ENCODE measurements at places on chromosomes 12 and 14.

GRCh38 chr12:84994426-84994825 lies 41.7 kb downstream of the TSPAN19 start:
- DNase-seq: no peak

DNA sequence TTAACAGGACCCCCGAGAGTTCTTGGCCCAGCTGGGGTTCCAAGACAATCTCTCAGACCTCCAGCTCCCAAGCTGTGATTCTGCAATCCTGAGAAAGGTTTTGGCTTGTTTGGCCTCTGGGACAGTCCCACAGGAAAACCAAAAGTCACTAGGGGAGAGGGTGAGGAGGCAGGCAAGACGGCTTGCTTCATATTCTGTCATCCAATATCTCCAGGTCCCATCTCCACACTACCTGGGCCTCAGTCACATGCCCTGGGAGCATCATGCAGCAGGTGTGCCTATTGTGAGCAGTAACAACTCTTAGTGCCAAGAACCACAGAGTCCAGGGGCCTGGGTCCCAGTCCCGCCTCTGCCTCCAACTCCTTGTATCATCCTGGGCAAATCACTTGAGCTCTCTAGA lies 1.7 kb downstream of the KRT79 start:
- DNase-seq: no peak

DNA sequence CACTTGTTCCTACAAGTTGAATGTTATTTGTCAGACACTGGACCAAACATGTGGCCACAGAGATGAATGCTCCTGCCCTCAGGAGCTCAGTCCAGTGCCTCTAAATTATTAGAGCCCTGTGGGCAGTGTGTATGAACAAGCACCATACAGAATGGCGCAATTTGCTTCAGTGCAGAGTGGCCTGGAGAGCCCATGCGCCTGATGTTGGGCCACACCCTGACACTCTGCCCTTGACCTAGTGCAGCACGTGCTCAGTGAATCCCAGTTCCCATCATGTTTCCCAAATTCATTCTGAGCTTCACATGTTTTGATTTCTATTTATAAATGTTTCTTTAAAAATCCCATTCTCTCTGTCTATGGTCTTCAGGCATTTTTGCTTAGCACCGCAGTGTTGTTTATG lies 116.8 kb downstream of the PRMT8 start:
- DNase-seq: no peak

DNA sequence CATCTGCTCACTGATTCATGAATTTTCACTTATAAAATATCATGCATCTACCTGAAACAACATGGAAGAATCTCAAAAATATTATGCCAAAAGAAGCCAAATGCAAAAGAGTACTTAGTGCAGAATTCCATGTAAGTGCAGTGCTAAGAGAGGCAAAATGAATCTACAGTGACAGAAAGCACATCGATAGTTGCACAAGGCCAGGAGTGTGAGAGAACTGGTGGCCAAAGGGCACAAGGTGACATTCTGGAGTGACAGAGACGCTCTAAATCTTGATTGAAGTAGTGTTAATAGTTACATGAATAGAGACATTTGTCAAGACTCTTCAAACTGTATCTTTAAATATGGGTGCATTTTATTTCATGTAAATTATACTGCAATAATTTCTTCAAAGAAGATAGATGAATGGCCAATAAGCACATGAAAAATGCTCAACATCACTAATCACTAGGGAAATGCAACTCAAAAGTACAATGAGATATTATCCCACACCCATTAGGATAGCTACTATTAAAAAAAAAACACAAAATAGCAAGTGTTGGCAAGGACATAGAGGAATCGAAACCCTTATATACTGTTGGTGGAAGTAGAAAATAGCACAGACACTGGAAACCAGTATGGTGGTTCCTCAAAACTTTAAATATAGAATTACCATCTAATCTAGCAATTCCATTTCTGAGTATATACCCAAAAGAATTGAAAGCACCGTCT lies 71.7 kb upstream of the KICS2 start:
- DNase-seq: no peak

DNA sequence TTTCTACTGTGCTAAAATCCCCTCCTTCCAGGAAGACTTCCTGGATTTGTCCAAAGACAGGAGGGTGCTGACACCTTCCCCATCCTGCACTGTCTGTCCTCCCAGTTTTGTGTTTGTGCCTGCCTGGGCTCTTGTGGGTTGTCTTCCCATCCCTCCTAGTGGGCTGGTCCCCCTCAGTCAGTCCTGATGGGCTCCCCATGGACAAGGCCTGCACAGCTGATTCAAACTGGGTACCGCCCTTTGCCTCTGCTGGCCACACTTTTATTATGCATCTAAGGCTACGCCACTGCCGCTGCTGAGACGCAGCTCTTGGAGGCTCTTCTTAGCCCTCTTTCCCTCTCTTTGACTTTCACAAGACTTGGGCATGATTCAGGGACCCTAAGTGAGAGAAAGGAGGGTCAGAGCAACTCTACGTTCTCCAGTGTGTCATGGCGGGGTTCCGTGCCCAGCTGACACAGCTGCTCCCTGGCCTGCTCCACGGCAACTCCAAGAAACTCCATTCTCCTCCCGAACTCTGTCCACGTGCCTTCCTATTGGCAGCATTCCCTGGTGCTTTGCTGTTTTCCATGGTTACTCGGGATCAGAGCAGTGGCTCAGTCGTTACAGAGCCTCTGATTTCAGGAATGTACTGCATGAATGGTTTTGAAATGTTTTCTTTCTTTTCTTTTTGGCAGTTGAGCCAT lies 3.8 kb upstream of the KRT85 start:
- no peak for DNase-seq

DNA sequence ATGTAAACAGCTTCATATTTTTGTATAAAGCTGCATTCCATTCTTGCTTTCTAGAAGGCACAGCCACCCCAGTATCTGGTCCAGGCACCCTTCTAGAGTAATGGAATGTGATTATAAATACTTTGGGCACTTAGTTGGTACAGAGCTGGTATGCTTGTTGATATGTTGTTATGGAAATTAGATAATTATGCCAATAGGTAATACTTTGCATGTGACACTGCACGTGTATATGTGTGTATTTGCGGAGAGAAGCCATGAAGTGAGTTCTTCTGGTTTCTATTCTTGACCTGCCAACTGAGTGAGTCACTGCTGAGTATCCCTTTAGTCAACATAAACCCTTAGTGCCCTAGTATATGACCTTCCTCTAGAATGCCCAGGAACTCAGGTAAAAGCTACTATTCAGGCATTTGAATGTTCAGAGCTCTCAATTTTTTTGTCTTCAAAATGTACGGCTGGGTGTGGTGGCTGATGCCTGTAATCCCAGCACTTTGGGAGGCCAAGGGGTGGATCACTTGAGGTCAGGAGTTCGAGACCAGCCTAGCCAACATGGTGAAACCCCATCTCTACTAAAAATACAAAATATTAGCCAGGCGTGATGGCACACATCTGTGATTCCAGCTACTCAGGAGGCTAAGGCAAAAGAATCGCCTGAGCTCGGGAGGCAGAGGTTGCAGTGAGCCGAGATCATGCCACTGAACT lies 6.2 kb upstream of the TCP11L2 start:
- no peak for DNase-seq

- DNase-seq: no peak
Observed at GRCh38 chr12:62995097-62995496, 60.1 kb upstream of the PPM1H start.

DNA sequence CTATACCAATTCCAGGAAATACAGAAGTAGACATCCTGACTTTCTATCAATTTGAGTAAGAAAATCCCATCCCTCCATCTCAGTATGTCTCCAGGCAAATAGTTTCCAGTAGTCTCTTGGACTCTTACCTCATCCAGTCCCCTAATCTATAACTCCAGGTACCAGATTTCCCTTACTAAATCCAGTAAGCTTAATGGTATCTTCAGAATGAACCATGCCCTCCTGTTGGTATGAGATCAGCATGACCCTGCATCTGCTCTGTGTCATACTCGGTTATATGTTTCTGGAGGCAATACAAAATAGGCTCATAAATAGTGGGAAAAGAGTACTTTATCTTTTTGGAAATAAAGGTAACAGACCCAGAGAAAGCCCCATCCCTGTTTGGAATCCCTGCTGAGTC lies 18.4 kb downstream of the PIGH start:
- no peak for DNase-seq

DNA sequence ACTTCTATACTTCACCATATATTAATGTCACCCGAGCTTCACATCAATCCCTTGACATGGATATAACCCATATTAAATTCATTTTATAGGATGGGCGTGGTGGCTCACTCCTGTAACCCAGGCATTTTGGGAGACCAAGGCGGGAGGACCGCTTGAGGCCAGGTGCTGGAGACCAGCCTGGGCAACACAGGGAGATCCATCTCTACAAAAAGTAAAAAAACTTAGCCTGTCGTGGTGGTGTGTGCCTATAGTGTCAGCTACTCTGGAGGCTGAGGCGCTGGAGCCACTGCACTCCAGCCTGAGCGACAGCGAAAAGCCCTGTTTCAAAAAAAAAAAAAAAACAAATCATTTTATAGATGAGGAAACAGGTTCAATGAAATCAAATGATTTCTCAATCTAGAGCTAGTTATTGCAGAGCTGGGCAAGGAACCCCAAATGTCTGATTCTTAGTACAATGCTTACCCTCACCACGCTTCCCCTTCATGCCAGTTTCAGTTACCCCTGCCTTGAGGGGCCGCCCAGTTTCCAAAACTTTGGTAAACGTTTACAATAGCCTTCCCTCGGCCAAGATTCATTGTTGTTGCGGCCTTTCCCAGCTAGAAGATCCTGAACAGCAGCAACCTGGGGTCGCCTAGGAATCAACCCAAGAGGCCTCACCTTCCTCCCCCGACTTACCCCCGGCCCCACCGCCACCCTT lies 751 bp downstream of the PSMB5 start:
- no peak for DNase-seq

DNA sequence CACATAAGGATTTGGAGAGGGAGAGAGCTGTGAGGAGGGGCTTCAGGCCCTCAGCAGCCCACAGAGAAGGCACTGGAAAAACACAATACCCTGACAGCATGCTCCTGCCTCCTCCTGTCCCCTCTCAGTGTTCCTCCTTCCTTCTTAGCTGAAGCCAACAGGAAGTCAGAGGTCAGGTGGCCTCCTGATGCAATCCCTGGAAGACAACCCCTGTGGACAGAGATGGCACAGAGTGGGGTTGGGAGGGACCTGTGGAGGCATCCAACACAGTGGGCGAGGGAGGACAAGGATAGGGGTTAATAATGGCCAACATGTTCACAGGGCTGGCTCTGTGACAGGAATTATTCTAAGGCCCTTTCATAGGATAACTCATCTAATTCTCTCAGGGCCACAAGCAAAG lies 15.4 kb upstream of the IFI27L2 start:
- DNase-seq: no peak

- no peak for DNase-seq
Observed at GRCh38 chr12:40226705-40227104, 1.9 kb downstream of the LRRK2 start.

DNA sequence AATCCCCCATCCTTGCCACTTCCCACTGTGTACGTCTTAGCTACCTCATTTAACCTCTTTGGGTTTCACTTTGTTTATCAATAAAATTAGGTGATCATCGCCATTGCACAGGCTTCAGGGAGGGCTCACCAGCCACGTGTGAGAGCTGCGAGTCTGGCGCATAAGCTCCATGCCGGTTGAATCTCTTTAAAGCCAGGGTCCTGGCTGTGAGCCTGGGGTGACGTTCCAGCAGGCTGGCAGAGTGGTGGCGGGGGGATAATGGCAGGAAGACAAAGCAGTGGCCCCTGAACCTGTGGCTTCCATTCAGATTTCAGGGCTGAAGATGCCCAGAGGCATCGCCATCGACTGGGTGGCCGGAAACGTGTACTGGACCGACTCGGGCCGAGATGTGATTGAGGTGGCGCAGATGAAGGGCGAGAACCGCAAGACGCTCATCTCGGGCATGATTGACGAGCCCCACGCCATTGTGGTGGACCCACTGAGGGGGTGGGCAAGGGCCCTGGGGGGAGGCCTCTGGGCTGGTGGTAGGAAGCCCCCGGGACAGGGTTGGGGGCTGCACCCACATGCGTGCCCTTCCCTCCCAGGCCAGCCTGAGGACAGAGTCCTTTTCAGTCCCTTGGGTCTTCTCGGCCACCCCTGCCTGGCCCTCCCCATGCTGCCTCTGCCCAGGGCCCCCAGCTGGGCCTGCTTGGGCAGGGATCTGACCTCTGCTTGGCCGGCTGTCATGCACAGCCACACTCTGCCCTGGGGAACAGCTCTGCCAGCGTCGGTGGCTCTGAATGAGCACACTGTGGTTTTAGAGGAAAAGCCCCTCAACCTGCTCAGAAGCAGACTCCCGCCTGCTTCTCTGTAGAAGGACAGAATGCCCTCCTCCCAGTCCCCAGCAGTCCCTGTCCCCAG lies 8.6 kb upstream of the NXPH4 start:
- no peak for DNase-seq

DNA sequence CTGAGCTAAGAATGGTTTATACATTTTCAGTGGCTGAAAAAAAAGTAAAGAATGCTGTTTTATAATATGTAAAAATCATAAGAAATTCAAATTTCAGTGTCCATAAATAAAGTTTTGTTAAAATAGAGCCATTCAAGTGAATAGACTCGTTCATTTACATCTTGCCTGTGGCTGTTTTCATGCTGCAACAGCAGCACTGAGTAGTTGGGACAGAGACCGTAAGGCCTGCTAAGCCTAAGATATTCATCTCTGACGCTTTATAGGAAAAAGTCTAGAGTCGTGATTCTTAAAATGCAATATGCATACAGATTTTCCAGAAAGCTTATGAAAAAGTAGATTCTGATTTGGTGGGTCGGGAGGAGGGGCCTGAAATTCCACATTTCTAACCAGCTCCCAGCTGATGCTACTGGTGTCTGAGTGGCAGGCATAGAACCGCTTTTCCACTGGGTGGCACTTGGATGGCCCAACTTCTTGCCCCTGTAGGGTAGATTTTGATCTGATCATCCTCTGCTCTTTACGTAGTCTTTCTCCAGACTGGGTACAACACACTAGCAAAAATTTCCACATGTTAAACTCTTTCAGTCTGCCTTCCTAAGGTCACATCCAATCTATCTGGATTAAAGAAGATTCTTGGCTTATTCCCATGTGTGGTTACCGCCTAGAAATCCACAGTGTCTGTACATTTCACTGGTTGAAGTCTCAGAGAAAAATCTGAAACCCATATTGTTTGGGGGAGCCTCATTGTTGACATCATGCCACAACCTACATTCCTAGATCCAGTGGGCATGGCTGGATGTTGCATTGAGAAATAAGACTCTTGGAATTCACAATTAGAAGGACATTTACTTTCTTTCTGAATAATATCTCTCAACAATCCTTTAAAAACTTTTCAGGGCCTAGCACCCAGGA lies 151.2 kb downstream of the C12orf75 start:
- DNase-seq: no peak

- DNase-seq: no peak
Observed at GRCh38 chr12:27412047-27412446, 34.5 kb upstream of the SMCO2 start.

Data from activated naive CD4-positive, alpha-beta T cell (primary cell).